Psoas muscle (tissue), 8 donors: ENCODE measurements at places on chromosomes 12 and 14. TPM values are rescaled to one million over a fixed set of nuclear protein-coding genes. Genes with fewer than 3 reads are reported as not detected.

Gene LYZ
- 6.5 TPM for total RNA-seq

Gene CALCOCO1
- total RNA-seq, result 193 TPM

Gene ZDHHC22
- total RNA-seq, result not detected

Gene ESR2
- total RNA-seq, result 1.5 TPM

Gene TROAP
- not detected for total RNA-seq

- H3K27me3 ChIP-seq, result no peaks in the 10 kb centered on the region
- no peak for DNase-seq
- no peak overlapping the region for H3K4me3 ChIP-seq
- H3K27ac ChIP-seq, result peak overlapping the region; percentile 84
- H3K36me3 ChIP-seq, result peaks cover 7% of the 10 kb centered on the region
- peaks cover 30% of the 10 kb centered on the region for H3K4me1 ChIP-seq
Measured at GRCh38 chr12:110023059-110023980, 24.1 kb downstream of the ANKRD13A start.

DNA sequence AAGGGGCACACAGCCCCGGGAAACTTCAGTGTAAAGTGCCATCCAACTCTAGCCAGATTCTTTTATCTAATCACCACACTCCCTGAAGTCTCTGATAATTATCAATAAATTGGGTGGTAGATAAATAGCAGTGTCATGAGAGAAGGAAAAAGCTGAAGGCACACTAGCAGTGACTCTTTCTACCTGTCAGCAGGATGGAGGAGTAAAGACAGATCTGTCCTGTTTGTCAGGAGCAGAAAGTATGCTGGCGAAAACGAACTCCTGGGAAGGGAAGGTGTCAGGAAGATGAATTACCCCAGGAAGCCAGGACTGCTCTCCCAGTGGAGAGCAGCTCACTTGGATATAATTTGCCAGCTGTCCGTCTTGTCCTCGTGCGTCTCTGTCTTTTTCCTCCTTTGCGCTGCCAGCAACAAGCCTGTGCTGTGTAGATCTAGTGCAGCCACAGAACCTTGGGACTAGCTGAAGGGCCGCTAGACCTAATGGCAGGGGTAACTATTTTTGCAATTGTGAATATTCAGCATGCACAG is 981.9 kb downstream of the DIO2 start:
- no peak overlapping the region for H3K4me3 ChIP-seq
- H3K27me3 ChIP-seq, result no peaks in the 10 kb centered on the region
- H3K27ac ChIP-seq, result no peak overlapping the region
- H3K36me3 ChIP-seq, result no peaks in the 10 kb centered on the region

GRCh38 chr14:69360438-69361108 is 37.5 kb downstream of the ERH start:
- H3K27ac ChIP-seq, result no peak overlapping the region
- no peak for DNase-seq
- H3K27me3 ChIP-seq, result no peaks in the 10 kb centered on the region

DNA sequence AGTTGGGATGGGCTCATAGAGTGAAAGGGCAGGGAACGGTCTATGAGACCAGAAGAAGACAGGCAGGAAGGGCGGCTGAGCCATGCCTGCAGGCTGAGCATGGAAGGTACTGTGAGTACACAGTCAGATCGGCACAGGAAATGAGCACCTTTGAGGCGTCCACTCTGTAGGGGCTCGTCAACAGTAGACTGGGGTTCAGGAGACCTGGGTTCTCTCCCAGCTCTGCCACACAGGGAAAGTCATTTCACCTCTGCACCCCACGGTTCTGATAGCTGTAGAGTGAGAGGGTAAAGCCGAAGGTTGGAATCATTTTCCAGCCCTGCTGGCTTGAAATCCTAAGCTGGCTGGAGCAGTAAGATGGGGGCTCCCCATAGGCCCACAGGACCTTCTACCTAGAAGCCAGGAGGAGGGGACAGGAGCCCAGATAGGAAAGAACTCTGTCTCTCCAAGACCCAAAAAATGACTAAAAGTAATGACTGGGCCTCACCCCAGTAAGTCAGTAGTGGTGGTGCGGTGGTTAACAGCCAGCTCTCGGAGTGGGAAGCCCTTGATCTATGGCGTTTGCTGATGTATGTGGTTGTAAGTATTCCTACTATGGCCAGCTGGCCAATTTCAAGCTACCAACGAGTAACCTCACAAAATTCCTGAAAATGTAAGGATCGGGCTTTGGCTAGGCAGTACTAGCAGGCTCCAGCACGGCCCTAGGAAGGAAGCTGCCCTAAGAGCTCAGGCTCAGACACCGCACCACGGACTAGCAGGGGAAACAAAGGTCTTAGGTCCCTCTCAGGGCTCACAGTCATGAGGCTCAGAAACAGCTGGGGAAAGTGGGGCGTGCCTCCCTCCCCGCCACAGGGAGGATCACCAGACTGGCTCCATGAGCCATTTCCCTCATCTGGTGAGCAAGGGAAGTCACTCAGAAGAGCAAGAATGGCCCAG is 10.3 kb upstream of the CD27 start:
- H3K27me3 ChIP-seq, result no peaks in the 10 kb centered on the region
- peaks cover 17% of the 10 kb centered on the region for H3K4me1 ChIP-seq
- DNase-seq, result no peak
- no peak overlapping the region for H3K27ac ChIP-seq

- no peaks in the 10 kb centered on the region for H3K27me3 ChIP-seq
- no peak overlapping the region for H3K27ac ChIP-seq
- no peak overlapping the region for H3K4me3 ChIP-seq
- peaks cover 100% of the 10 kb centered on the region for H3K36me3 ChIP-seq
Measured at GRCh38 chr14:52005625-52006024, 16.3 kb downstream of the RTRAF start.

DNA sequence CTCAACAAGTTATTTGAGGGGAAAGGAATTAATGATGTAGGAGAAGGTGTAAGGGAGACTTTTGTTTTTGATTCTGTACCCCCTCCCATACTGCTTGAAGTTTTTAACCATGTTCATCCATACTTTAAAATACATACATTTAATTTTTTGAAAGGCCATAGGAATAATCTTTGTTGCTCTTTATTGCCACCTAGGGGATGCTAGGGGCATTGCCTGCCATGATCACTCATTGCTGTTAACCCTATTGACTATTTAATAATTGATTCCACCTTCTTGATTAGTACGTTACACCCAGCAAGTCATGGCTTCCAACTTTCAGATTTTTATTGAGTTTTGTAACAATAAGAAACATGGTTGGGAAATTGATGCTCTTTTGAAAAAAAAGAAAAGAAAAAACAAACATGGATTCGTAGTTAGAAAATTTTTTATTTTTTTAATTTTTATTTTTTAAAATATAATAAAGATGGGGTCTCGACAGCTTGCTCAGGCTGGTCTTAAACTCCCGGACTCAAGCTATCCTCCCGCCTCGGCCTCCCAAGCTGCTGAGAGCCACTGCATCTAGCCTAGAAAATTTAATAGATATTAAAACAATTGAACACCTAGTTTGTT is 8.5 kb upstream of the PRKAB1 start:
- DNase-seq, result no peak
- no peak overlapping the region for H3K4me3 ChIP-seq
- no peak overlapping the region for H3K27ac ChIP-seq
- H3K36me3 ChIP-seq, result no peaks in the 10 kb centered on the region
- no peaks in the 10 kb centered on the region for H3K4me1 ChIP-seq
- H3K27me3 ChIP-seq, result no peaks in the 10 kb centered on the region

DNA sequence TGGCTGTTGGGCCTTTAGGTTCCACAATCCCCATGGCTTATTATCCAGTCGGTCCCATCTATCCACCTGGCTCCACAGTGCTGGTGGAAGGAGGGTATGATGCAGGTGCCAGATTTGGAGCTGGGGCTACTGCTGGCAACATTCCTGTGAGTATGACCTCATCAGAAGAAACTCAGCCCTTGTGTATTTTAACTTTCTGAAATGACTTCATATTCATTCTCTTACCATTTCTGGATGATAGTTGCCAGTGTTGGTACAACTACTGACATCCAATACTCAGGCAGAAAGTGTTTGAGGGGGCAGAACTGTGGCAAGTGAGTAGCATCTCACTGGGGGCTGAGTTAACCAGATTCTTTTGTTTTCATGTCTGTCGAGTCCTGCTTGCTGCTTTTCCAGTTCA is 2.3 kb downstream of the DAZAP2 start:
- H3K4me3 ChIP-seq, result peak overlapping the region; percentile 100
- no peak for DNase-seq
- H3K27ac ChIP-seq, result peak overlapping the region; percentile 31
- H3K4me1 ChIP-seq, result peaks cover 27% of the 10 kb centered on the region
- peaks cover 8% of the 10 kb centered on the region for H3K36me3 ChIP-seq
- no peaks in the 10 kb centered on the region for H3K27me3 ChIP-seq

GRCh38 chr12:88993651-88994050 is 358.6 kb downstream of the DUSP6 start:
- H3K4me3 ChIP-seq, result no peak overlapping the region
- H3K4me1 ChIP-seq, result no peaks in the 10 kb centered on the region
- no peak for DNase-seq
- H3K27ac ChIP-seq, result no peak overlapping the region
- no peaks in the 10 kb centered on the region for H3K27me3 ChIP-seq

- H3K4me3 ChIP-seq, result no peak overlapping the region
- H3K4me1 ChIP-seq, result peaks cover 6% of the 10 kb centered on the region
- no peak for DNase-seq
Measured at GRCh38 chr12:15702276-15702675, 86.9 kb downstream of the EPS8 start.

DNA sequence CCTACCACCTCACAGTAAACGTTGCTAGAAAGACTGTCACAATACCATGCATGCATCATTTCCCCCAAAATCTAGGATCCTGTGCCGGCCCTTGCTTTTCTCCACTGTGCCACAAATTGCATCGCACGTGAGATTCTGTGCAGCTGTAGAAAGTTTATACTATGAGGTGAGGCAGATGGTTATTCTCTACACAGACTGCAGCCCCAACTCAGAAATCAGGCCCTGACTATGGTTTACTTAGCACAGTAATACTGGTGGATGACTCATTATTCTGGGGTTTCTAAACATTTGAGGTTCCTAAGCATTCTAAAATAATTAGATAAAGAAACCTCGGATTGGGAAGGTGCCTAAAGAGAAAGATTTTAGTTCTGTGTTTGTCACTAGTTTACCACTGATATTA is 163.8 kb upstream of the CCDC198 start:
- H3K4me3 ChIP-seq, result no peak overlapping the region
- no peaks in the 10 kb centered on the region for H3K27me3 ChIP-seq
- no peak overlapping the region for H3K27ac ChIP-seq

GRCh38 chr12:26271889-26272492 is 76.6 kb downstream of the SSPN start:
- no peaks in the 10 kb centered on the region for H3K27me3 ChIP-seq
- no peak overlapping the region for H3K4me3 ChIP-seq
- peaks cover 29% of the 10 kb centered on the region for H3K4me1 ChIP-seq
- H3K36me3 ChIP-seq, result no peaks in the 10 kb centered on the region
- peak; percentile 72 for DNase-seq
- H3K27ac ChIP-seq, result no peak overlapping the region

DNA sequence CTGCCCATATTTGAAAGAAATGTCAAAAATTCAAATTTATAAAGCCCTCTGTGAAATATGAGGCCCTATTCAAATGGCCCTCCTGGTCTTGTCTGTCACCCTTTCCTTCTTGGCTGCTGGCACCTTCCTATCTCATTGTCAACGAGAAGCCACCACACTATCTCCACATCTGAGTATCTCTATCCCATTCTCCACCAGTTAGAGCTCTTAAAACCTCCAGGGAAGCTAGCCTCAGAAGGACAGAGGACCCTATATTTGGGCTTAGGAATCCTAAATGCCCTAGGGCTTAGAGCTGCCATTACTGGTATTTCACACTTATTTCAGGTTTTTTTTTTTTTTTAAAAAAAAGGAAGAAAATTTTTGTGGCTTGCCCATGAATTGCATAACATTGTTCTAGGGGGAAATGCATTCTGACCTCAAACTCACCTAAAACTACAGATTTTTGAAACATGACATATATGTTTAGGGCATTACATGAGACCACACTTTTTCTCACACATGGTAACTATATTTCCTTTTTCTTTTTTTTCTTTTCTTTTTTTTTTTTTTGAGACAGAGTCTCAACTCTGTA is 25.0 kb downstream of the SLC25A21 start:
- no peak overlapping the region for H3K4me3 ChIP-seq
- H3K27ac ChIP-seq, result no peak overlapping the region
- H3K27me3 ChIP-seq, result no peaks in the 10 kb centered on the region
- no peaks in the 10 kb centered on the region for H3K36me3 ChIP-seq

GRCh38 chr12:27583057-27583797 is 59.2 kb downstream of the PPFIBP1 start:
- H3K27me3 ChIP-seq, result no peaks in the 10 kb centered on the region
- no peak overlapping the region for H3K4me3 ChIP-seq
- no peak for DNase-seq
